ENCODE measurements at places on chromosomes 2 and 18.

- DNase-seq: no peak
Observed at GRCh38 chr18:47981320-47981719, 50.9 kb upstream of the SMAD2 start.

- DNase-seq: no peak
Observed at GRCh38 chr2:143148757-143149156, 19.5 kb downstream of the ARHGAP15 start.

DNA sequence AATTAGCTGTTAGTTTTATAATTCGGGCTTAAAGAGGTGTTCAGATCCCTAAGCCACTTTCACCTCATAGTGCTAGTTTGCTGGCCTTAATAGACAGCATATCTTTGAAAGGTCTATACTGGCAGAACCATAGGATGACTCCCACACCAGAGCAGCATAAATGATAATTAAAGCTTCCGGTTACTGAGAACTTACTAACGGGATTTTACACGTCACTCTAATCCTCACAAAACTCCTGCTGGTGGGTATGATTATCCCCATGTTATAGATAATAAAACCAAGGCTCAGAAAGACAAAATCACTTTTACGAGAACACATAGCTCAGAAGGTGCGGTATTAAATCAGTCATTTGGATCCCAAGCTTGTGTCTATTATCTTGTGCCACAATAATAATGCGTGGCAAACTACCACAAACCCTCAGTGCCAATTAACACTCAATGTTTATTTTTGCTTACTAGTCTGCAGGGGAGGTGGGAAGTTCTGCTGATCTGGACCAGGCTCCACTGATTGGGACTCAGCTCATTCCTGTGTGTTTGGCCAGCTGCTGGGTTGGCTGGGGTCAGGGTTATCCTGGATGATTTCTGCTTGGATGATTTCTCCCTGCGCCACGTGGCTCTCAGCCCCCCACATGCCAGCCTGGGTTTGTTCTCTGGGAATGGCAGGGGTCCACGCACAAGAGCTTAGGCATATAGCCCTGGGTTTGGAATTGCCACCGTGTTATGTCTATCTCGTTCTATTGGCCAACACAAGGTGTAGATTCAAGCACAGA is 62.3 kb downstream of the TRIB2 start:
- DNase-seq: no peak

- no peak for DNase-seq
Observed at GRCh38 chr2:31168291-31168690, 30.1 kb upstream of the GALNT14 start.

GRCh38 chr2:150410809-150411208 is 76.7 kb downstream of the RND3 start:
- no peak for DNase-seq

DNA sequence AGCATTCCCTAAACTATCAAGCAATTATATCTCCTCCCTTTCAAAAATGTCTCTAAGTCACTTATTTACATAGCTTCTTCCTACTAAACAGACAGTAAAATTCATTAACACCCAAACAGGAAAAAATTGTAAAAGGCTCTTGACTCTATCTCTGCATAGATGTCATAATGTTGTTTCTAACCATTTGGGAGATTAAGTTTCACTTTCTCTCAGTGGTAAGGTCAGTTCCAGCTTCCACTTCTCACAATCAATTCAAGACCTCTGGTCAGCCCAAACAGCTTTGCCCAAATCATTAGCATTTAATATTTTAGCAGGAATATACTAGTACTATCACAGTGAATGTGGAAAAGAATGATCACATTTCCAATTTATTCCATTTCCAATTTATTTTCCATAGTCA is 374.3 kb upstream of the MC4R start:
- DNase-seq: no peak

GRCh38 chr2:168814939-168815907 is 12.8 kb downstream of the NOSTRIN start:
- no peak for DNase-seq

DNA sequence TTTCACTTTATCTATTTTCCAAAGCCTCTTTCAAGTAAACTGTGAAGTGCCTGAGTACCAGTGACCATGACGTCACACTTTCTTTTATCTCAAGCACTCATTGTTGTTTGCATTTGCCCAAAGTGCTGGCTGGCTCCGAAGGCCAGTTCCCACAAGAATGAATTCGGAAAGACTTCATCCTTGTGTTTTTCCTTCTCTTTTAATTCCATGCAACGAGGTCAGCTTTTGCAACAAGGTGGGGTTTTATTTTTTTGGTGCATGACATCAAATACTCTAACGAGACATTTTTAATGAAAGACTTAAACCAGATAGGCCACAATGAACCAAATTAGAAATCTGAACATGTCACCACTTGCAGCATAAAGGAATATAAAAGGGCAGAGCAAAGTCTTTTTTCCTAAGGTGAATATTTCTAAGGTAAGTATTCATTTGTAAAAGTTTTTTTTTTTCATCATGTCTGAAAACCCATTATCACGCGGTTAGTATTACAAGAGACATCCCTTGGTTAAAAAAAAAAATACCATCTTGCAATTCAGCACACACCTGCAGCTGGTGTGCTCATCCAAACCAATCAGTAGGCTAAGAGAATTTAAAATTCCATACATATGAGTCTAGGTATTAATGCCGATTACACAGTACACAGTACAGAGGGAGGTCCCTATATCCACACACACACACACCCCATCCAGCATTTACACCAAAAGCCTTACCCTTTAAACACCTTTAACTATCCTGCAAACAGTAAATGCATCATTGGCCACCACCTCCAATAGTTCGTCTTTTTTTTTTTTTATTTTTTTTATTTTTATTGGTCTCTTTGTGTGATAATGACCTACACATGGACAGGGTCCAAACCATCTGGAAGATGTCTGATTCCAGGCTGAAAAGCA is 2.3 kb downstream of the ARL4C start:
- peak; percentile 67 for DNase-seq

GRCh38 chr2:64745562-64745961 is 91.8 kb upstream of the SERTAD2 start:
- DNase-seq: no peak

DNA sequence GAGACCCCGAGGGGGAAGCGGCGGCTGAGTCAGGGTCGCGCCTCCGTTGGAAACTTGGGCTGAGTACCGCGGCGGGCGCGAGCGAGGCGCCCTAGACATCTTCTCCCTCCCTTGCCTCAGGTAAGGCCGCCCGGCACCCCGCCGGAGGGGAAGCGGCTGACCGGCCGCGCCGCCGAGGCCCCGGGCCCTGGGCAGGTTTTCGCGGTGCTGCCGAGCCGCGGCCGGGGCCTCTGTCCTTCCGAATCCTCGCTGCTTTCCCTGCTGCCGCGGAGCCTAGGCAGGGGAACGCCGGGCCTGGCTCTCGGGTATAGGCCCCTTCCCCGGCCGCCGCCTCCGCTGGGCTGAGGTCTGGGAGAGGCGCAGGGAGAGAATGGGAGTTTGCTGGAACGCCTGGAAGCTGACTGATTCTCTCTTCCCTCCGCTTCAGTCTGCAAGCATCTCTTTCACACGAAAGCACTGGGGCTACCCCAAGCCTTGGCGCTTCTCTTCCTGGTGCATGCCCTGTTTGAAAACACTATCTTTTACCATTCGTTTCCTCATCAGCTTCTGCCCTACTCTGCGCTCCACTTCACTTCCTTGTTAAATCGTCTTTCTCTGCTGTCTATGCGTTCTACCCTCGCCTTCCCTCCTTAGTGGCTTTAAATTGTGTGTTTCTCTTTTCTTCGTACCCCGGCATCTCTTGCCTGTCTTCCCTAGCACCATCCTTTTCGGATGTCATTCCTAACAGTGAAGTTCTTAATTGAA is 652 bp downstream of the PPM1B start:
- peak; percentile 61 for DNase-seq

DNA sequence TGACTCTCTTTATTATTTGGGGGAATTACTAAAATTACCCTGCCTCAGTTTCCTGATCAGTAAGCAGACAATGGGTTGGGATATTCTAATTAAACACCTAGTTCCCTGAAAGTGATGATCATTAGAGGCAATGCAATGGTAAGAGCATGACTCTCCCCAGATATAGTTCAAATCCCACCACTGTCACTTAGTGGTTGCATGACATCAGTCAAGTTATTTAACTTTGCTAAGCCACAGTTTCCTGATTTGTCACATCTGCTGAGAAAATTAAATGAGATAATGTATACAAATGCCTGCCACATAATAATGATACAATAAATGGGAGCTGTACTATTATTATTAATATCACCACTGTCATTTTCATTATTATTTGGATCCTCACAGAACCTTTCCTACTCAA is 29.9 kb downstream of the ZEB2 start:
- no peak for DNase-seq

DNA sequence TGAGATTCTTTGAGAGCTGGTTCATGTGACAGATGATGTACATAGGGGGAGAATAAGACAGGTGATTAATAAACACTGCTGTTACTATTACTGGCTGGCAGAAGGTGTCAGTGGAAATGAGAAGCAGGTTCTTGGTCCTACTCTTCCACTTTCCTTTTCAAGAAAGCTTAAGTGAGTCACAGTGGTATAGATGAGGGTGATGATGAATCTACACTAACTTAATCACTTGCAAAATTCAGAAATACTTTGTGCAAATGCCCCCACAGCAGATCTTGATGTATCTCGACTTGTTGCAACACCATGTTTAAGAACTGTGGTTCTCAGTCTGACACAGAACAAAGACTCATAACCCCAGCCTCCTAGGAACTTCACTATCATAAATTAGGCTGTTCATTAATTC is 35.9 kb upstream of the MGAT5 start:
- no peak for DNase-seq

DNA sequence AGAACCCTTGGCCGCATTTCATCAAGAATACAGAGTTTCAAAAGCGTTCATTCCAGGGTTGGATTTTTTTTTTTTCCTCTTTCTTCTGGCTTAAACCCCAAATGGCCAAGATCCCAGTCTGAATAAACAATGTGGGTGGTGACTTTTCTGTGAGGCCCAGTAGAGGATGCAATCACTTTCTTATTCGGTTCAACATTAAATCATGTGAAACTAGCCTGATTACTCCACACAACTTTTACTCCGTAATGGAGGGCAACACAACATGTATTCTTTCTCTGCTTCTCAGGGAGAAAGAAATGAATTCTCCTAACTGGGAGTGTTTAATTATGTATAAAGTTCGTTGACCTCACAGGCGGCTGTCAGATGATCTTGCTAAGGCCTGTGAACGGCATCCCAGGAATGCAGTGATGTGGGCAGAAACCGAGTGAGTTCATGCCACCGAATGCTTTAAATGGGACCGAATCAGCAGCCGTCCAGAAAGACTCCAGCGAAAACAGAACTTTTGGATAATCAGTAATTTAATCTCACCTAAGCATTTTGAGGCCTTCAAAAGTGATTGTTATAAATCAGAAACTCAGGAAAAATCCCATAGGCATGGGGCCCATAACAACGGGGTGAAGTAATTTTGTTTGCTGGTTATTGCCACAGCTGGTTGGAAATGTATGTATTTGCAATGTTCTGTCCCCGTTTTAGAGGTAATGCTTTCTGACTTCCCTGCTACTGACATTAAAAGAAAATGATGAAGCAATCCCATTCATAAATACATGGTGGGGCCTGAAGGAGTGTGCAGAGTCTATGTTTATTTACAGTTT is 81.5 kb downstream of the BCL2 start:
- no peak for DNase-seq

- DNase-seq: no peak
Observed at GRCh38 chr18:79974025-79974654, 9.7 kb downstream of the HSBP1L1 start.

GRCh38 chr2:94956797-94957391 is 68.6 kb upstream of the MAL start:
- DNase-seq: peak; percentile 38

GRCh38 chr18:58847383-58848071 is 17.1 kb upstream of the ZNF532 start:
- no peak for DNase-seq

DNA sequence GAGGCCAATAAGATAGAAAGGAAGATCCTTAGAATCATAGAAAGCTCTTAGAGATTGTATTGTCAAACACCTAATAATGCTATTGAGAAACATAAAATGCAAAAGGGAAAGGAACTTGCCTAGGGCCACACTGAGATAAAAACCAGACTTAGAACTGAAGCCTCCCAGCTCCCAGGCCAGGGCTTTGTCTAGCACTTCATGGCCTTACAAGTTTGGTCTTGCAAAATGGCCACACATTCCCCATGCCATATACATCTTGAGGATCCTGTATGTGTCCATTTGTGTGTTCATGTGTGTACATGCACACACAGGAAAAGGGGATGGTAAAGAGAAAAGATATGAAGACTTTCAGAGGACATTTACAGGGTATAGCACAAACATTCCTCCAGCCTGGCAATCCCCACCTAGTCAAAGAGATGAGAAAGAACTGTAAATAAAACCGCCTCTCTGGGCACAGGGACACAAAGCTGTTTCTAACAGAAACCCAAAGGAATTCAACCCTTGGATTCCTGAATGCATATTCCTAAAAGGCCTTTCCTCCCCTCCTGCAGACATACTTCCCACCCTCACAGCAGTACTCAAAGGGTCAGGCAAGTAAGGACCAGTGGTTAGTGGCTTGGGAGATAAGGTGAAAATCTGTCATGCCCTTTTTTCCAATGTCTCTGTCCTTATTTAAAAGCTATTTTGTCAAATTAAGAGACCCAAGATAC is 99.7 kb upstream of the KLHL29 start:
- DNase-seq: no peak

- no peak for DNase-seq
Observed at GRCh38 chr18:48777026-48777743, 173.6 kb downstream of the SMAD7 start.

GRCh38 chr18:53422896-53423295 is 801.6 kb downstream of the MBD2 start:
- no peak for DNase-seq

- DNase-seq: peak; percentile 44
Observed at GRCh38 chr2:127423880-127424279, 5.7 kb downstream of the PROC start.

- DNase-seq: no peak
Observed at GRCh38 chr2:200477667-200478131, 32.2 kb downstream of the KCTD18 start.

GRCh38 chr2:107148055-107148454 is 262.1 kb upstream of the ST6GAL2 start:
- DNase-seq: no peak

- peak; percentile 73 for DNase-seq
Observed at GRCh38 chr2:52916981-52917380, 850.6 kb upstream of the CHAC2 start.

DNA sequence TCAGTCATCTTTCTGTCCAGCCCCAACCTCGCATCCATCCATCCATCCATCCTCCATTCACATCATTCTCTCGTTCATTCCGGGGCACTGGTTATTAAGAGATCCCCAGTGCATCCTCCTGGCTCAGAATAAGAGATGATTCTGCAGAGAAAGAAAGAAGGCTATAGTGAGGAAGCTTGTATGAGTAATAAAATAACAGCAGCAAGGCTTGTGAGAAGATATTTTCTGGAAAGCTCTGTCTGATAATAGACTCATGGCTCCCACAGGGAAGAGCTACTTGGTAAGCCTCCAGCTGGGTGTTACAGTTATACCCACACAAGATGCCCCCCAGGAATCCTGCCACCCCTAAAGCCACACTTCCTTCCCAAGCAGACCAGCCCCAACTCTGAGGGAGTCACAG is 143.2 kb downstream of the MTCL1 start:
- no peak for DNase-seq
